ENCODE measurements at places on chromosomes 12 and 14. TPM values are rescaled to one million over a fixed set of nuclear protein-coding genes. Genes with fewer than 3 reads are reported as not detected.

DNA sequence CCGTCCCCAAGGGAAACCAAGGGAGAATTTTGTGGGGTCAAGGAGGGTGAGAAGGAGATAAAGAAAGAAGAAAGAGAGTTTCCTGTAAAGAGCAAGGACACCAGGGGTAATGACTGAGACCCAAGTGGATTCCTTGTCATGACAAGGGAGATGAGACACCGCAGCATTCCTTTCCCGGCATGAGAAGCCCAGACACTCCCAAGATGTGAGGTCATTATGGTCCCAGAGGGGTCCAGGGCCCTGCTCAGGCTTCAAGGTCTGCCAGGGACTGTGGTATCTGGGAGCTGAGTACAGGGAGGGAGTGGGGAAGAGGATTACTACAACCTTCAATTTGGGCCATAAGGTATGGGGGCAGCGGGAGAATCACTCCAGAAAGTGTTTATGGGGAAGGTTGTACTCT lies 58.1 kb downstream of the SPTB start:
- DNase-seq = no peak
- H3K27ac ChIP-seq = no peak overlapping the region
- H3K4me1 ChIP-seq = peaks cover 8% of the 10 kb centered on the region
- H3K4me3 ChIP-seq = no peak overlapping the region
- H3K36me3 ChIP-seq = no peaks in the 10 kb centered on the region

GRCh38 chr12:119938049-119938667 lies 50.9 kb upstream of the BICDL1 start:
- H3K27me3 ChIP-seq = no peaks in the 10 kb centered on the region
- DNase-seq = peak; percentile 50
- H3K27ac ChIP-seq = no peak overlapping the region

GRCh38 chr14:27427796-27428195 lies 830.0 kb upstream of the NOVA1 start:
- no peaks in the 10 kb centered on the region for H3K36me3 ChIP-seq
- H3K4me3 ChIP-seq = no peak overlapping the region
- H3K27me3 ChIP-seq = no peaks in the 10 kb centered on the region
- no peaks in the 10 kb centered on the region for H3K4me1 ChIP-seq

The OLR1 gene
- total RNA-seq = 0.42 TPM

Data from CD4-positive, alpha-beta memory T cell (primary cell).